ENCODE measurements at places on chromosomes 13 and 19.

GRCh38 chr13:66224663-66225062 lies 1005.5 kb downstream of the PCDH9 start:
- DNase-seq, result no peak

DNA sequence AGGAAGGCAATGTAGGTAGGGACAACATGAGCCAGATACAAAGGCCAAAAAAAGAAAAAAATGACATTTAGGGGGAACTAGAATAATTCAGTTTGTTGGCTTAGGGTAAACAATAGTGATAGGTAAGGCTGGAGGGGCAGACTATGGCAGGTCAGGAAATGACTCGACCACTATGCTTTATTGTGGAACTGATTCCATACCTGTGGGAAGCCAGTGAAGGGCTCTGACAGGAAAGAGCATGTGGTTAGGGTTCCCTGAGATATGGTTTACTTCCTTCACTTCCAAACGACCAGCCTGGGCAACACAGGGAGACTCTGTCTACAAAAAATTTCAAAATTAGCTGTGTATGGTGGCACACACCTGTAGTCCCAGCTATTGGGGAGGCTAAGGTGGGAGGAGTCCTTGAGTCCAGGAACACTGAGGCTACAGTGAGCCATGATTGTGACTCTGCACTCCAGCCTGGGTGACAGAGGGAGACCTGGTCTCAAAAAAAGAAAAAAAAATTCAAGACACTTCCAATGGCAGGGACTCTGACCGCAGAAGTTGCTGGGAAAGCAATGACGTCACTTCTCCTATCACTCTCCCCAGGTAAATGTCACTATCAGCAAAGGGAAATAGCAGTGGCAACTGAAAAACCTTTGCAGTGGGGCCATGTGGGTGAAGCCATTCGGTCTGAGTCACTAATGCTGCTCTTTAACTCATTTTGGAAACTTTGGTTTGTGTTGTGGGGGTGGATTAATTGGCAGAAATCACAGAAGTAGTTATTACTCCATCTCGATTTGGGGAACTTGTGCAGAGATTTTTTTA lies 192.8 kb upstream of the TSC22D1 start:
- no peak for DNase-seq

- DNase-seq, result no peak
These were observed 226.9 kb downstream of the LHFPL6 start for GRCh38 chr13:39376076-39376475.

GRCh38 chr19:2729943-2730818 lies 9.0 kb upstream of the DIRAS1 start:
- no peak for DNase-seq

GRCh38 chr19:9041023-9041422 lies 30.8 kb upstream of the MUC16 start:
- DNase-seq, result no peak

- DNase-seq, result no peak
These were observed 96.7 kb downstream of the PTPRS start for GRCh38 chr19:5243878-5244277.
